Epithelial cell of proximal tubule (primary cell): ENCODE measurements at places on chromosomes 7 and 10. TPM values are rescaled to one million over a fixed set of nuclear protein-coding genes. Genes with fewer than 3 reads are reported as not detected.

Gene HUS1
- total RNA-seq, result 10.3 and 17.1 TPM in 2 replicates

Gene COL13A1
- 6.0 and 13.6 TPM in 2 replicates for total RNA-seq

Gene CHST3
- total RNA-seq, result 20.5 and 29.7 TPM in 2 replicates

Gene COL26A1
- total RNA-seq, result not detected in 2 replicates

Gene GIMAP2
- 0.07 TPM in 1 of 2 replicates, not detected in the other for total RNA-seq

Gene TUBB8
- 0.29 and 2.1 TPM in 2 replicates for total RNA-seq

Gene PRPS1L1
- not detected in 2 replicates for total RNA-seq

Gene LIPJ
- total RNA-seq, result not detected in 2 replicates
